ENCODE measurements at places on chromosomes 11 and 22. TPM values are rescaled to one million over a fixed set of nuclear protein-coding genes. Genes with fewer than 3 reads are reported as not detected.

- DNase-seq, result peak; percentile 35
These were observed 4.3 kb upstream of the LMO1 start for GRCh38 chr11:8267831-8268529.

DNA sequence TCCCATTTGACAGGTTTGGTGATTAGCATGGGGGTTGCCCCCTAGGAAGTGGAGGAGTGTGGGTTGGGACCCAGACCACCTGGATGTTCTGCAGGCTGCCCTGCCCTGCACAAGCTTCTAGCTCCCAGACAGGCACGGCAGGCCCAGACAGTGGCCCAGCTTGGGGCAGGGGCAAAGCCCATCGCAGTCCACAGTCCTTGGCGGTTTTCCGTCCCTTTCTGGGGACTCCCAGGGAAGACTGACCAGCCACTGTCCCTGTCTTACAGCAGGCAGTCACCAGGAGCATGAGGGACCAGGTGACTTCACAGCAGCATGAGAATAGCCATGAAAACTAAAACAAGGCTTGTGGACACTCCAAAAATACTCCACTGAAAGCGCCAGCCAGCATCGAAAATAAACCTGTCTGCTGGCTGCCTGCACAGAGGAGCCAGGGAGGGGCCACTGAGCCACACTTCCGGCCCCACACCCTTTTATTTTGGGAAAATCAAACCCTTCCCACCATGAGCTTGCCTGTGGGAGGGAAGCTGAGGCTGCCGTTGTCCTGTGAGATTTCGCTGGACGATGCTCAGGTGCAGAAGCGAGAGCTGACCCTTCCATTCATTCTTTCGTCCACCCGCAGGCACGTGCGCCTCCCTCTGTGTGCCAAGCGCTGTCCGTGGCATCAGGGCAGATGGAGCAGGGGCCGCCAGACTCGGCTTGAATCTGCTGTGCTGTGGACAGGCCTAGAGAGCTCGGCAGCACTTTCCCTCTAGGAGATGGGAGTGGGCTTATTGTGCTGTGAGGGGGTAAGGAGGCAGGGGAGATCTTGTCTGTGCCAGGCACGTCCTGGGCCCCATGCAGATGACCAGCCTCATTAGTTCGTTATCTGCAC lies 28.0 kb downstream of the FADD start:
- DNase-seq, result no peak

Gene FOLR1
- polyA plus RNA-seq, result not detected

- DNase-seq, result peak; percentile 49
These were observed 434 bp downstream of the XPNPEP3 start for GRCh38 chr22:40857309-40857855.

DNA sequence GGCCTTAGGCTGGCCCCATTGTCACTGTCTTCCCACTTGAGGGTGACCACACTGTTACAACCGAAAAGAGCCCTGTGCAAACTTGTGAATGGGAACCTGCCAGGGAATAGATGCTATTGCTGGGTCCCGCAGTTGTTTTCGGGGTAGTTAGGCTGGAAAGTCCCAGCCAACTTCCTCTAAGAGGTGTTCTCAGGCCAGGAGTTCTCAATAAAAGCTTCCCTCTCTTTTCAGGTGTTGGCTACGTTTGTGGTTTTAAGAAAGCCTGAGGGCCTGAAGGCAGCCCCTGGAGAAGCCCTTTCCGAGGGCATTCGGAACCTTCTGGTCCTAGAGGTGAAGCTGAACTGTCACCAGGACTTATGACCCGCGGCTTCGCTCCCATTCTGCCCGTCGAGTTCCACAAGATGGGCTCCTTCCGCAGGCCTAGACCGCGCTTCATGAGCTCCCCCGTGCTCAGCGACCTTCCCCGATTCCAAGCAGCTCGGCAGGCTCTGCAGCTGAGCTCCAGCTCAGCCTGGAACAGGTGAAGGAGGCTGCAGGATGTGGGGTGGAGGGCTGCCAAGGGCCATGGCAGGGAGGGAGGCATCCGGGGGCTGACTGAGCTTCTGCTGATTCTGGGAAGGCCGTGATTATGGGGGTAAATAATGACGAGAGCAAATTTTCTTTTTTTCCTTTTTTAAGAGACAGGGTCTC lies 104.8 kb downstream of the PRR5L start:
- no peak for DNase-seq

GRCh38 chr11:65558002-65558929 lies at the start of gene LTBP3:
Gene LTBP3, minus strand, starts transcription at chr11:65558359. Its CDS starts 400 bp downstream, at chr11:65557959.
- DNase-seq, result peak; percentile 90

DNA sequence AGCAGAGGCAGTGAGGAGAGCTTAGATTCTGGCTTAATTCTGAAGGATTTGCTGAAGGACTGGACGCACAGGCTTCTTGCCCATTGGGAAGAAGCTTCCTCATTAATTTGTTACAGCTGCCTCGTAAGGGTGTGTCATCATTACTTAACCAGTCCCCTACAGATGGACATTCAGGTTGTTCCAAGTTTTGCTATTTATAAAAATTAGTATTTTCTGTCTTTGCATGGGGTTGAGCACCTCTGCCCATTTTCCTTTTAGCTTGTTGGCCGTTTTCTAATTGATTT lies 38.1 kb downstream of the CAPN1 start:
- DNase-seq, result peak; percentile 83

Gene OR4D6
- polyA plus RNA-seq, result not detected

DNA sequence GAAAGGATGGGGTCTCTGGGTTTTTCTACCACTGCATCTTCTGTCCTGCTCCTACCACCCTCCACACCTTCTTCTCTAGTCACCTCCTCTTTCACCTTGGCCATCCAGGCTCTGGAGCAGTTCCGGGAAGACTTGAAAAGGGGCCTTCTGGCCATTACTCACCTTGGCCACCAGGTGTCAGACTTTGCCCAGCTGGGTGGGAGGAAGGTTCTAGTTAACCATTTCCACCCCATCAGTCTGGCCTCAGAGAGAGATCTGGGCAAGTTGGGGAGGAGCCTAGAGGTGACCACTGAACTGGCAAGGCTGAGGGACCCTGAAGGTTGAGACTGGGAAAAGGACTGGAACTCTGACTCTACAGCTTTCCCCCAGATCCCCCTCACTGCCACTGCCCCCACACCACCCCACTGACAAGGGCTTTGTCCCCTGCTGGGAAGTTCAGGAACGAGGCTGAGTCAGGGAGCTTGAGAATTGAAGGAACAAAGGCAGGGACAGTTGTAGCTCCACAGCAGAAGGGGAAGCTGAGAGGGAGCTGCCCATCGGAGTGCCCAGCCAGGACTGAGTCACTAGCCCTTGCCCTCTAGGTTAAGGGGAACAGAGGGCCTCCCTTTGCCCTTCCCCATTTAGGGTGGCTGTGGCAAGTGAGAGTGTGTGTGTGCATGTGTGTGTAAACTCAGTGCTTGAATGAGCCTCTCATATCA lies 3.7 kb upstream of the POLD4 start:
- peak; percentile 85 for DNase-seq

GRCh38 chr22:20426259-20426615 lies 11.4 kb downstream of the SCARF2 start:
- no peak for DNase-seq

GRCh38 chr11:75147875-75148263 lies 3.0 kb upstream of the SLCO2B1 start:
- no peak for DNase-seq

Gene SLC22A8
- polyA plus RNA-seq, result not detected

DNA sequence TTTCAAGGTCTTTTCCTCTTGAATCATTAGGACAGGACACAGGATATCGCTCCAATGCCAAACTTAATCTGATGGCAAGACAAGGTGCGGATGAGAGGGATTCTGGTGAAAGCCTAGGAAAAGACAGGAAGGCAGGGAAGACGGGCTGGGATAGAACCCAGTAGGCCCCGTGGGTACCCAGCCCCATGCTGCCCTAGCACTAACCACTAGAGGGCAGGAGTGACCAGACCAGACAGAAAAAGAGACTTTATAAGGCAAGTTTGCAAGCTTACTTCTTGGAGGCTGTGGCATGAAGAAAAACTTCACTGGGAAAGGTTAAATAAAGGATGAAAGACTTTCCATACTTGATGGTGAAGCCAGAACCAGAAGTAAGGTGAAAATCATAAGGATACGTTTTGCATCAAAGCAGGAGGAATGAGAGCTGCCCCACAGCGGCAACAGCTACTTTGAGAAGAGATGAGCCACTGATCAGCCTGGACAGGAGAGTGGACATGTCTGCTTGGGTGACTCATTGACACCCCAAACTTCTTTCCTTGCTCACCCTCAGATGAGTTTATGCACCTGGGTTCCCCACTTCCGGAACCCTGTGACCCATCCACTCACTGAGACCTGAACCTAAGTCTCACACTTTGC lies 39.8 kb downstream of the SYN3 start:
- DNase-seq, result peak; percentile 65

DNA sequence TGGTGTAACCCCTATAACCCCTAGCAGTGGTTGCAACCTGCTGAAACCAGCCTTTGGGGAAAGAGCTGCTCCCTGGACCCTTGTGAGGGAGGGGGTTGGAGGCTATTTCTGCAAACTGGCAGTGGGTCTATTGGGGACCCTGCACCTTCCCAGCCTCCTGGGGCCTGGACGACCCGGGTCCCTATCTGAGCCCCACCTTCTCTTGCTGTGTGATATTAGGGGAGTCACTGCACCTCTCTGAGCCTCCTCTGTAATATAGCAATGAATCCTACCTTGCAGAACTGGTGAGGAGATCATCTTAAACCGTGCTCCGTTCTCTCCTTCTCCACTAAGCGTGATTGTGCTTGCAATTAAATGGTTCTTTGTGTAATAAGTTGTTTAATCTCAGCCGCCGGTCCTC lies 24.0 kb upstream of the MPPED1 start:
- no peak for DNase-seq

Gene DNAJB7
- polyA plus RNA-seq, result 0.16 TPM

Gene OAF
- polyA plus RNA-seq, result 74.6 TPM

Gene GLB1L3
- not detected for polyA plus RNA-seq

DNA sequence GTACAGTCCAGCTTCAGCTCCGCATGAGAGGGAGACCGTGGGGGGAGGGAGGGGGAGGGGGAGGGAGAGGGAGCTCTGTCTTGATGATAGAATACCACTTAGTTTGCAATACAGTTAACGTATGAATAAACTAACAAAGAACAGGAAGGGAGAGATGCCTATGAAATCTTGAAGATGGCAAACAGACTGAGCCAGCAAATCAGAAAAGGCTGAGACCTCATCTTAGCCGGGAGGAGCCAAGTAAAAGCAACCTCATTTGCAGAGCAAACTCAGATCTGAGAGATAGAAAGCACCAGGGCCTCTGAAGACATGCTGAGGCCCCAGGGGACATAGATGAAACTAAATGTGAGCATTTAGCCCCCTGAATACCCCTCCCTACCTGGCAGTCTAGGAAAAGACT lies 23.0 kb downstream of the APLP2 start:
- DNase-seq, result no peak

DNA sequence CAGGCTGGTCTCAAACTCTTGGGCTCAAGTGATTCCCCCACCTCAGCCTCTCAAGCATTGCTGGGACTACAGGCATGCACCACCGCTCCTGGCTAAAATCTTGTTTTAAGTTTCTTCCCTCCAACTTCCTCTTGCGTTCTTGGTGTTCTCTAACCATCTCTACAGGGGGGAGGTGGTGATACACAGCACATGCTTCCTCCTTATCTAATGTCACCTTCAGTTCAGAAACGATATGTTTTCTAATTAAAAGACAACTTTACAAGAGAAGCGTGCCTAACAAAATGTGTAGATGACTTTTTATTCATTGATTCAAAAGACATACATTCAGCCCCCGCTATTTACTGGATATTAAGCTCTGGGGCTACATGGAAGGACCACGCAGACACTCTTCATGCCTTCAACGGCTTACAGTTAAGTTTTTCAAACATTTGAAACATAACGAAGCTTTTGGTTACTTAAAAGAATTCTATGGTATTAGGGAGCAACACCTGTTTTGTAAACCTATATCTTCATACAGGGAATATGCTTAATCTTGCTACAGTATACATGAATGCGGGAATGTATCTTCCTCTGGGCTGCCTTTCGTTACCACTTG lies 933 bp upstream of the DLAT start:
- DNase-seq, result no peak

DNA sequence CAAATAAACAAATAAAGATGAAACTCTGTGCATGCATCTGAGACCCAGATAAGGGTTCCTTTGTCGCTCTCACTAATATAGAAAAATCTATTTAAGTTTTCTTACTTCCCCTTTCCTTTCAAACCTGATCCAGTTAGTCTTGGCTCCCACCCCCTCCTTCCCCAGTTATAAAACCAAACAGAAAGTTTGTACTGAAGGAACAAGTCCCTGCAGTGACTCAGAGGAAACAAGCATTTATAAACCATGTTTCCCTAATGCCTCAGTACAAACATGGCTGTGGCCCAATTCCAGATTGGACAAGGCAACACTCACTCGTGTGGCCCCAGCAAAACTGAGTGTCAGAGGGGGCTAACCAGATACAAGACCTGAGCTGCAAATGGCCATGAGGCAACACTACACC lies 65.5 kb upstream of the ARHGAP20 start:
- DNase-seq, result peak; percentile 73

Gene MUC2
- not detected for polyA plus RNA-seq

Data from GM23248 (cell line).